ENCODE measurements at places on chromosomes 5 and 9.

DNA sequence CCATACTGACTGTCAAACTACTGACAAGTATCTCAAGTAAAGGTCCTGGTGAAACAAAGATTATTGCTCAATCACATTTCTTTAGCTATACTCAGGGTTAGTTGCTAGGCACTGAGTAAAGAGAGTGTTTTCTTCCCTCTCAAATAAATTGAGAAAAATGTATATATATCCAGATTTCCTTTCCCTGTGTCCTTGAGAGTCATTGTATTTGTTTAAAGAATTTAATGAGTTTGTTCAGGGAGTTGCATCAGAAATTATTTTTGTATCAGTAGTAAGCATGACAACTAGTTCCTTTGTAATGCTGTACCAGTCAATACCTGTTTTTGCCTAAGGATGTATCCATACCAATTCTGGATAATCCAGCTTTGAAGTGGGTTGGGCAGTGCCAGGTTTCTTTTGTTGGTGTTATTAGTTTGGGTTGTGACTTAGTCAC lies 3.2 kb upstream of the ANKHD1 start:
- DNase-seq: no peak

- DNase-seq: no peak
These were observed 468.2 kb upstream of the MEF2C start for GRCh38 chr5:89351222-89351621.

GRCh38 chr5:147036691-147037245 lies 158.2 kb upstream of the PPP2R2B start:
- no peak for DNase-seq

DNA sequence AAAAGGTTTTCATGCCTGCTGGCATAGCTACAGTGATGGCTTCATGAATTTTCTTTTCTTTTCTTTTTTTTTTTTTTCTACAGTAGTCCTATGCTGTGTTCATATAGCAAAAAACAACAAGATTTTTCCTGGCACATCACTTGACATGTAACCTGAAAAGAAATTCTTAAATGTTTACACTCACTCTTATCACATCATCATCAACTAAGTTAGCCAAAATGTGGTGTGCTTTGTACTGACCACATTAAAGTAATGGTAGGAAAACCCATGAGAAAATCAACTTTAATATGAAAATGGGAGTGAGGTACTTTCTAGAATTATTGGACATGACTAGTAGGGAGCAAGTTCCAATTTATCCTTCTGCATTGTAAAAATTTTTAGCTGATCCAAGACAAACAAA lies 146.7 kb downstream of the SSBP2 start:
- no peak for DNase-seq

GRCh38 chr5:129125819-129126218 lies 31.3 kb downstream of the ISOC1 start:
- DNase-seq: no peak

DNA sequence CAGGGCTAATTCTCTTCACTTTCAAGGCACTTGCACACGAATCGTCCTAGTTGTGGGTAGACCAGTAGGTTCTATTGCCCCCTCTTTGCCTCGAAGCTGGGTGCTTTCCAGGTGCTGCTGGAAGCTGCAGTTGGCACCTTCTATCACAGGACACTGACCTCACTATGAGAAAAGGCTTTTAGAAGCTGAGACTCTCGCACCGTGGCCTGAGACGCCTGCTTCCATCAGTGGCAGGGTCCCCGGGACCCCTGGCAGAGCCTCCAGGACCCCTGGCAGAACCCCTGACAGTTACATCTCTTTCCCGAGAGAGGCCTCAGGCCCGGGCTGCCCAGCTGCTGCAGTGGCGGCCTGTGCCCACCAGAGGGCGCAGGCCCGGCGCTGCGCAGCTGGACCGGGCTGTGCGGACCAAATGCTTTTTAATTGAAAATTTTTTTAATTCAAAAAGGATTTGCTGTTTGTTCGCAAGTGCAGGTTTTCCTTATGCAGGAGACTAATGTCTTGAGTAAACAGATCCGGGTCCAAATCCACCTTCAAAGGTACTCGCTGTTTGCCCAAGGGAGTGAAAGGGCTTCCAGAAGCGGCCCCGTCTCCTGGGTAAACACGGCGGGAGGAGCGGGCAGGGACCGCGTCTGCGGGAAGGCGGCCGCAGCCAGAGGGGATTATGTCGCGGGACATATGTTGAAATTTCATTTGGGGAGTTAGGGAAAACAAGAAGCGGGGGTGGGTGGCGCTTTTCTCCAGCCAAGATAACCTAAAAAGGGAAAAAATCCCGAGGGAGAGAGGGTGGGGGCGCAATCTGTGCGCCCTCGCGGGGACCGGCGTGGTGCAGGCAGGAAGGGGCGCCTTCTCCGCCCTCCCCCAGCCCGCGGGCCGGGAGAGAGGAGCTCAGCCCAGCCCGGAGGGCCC lies 114.5 kb upstream of the LMX1B start:
- DNase-seq: peak; percentile 14

GRCh38 chr5:38905516-38905915 lies 59.7 kb downstream of the OSMR start:
- DNase-seq: no peak

GRCh38 chr5:38752012-38752536 lies 93.7 kb upstream of the OSMR start:
- DNase-seq: no peak

- peak; percentile 82 for DNase-seq
These were observed 51.2 kb downstream of the MRPS27 start for GRCh38 chr5:72268753-72269410.

DNA sequence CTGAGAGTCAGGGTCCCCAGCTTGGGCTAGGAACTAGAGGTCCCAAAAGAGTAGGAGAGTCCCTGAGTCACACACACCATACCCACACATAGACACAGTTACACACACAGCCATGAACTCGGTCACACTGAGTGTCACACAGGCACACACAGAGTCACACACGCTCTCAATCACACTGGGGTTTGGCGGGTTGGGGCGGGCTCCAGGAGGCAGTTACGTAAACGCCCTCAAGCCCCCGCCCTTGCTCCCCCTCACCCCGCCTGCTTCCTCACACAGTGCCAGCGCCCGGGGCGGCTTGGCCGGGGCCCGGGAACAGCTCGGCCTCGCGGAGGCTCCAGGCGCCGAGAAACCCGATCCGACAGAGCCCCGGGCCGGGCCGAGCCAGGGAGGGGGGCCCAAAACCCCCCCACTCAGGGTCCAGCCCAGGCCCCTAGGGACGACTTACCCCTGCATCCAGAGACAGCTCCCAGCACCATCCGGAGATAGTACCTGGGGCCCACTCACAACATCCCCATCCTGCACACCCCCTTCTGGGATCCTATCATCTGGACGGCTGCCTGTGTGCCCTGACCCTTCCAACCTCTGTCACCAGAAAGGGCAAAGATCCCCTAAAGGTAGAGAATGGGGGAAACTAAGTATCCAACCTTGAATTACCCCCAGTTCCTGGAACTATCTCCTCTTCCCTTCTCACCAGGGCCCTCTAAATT lies 3.5 kb upstream of the CNTFR start:
- peak; percentile 46 for DNase-seq

GRCh38 chr9:81082221-81082620 lies 607.1 kb downstream of the TLE1 start:
- no peak for DNase-seq

All from NCI-H146 (cell line).